SK-N-DZ (cell line): ENCODE measurements at places on chromosomes 5 and 9.
A peak's percentile ranks its signal among the peaks of the same experiment; 100 is the strongest.

GRCh38 chr9:121779381-121780117, 128.1 kb downstream of the DAB2IP start:
- no peak for DNase-seq

DNA sequence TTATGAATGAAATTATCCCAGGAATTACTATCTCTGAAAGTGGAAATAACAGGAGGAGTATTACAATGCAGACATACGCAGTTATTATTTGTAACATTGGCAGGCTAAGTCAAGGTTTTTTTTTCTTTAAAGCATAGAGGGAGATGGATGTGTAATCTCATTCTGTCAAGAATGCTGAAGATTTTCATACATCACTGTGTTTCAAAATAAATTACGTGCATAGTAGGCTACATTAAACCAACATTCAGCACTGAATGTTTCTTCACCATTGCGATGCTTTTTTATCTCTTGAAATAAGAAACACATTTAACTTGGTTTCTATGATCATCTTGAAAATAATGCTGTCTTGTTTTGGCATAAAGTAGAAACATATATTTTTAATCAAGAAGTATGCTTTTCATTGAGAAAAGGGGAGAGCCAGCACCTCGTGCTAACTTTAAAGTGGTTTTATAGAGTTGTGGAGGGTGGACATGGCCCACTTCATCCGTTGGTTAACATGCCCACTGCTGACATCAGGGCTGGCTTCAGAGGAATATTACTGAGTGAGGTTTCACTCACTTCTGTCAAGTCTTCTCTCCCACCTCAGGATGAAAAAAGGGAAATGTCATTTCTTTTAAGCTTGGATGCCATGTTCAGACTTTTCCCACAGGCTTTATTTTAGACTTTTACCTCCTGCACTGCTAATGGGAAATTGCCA, 203.6 kb upstream of the MEF2C start:
- no peak for DNase-seq

- DNase-seq: no peak
These were observed 431.9 kb downstream of the DMAC1 start for GRCh38 chr9:7367726-7368125.

DNA sequence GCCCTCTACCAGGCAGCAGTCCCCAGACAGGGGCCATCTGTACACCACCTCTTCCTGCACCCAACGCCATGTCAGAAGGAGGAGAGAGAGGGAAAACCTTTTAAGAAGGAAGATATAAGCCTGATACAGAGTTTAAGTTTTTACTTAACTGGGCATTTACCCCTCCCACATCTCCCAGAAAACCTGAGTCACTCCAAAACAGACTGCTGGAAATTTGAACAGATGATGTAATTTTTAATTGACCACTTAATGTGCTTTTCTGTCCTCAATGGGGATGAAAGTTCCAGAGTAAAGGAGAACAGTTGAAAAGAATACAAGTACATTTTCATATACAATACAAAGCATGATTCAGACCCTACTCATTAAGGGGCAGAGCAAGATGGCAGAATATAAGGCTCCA, 63.9 kb downstream of the TTC39B start:
- DNase-seq: no peak

GRCh38 chr5:90119531-90119971, 290.0 kb downstream of the CETN3 start:
- no peak for DNase-seq

- no peak for DNase-seq
These were observed 14.9 kb upstream of the COL27A1 start for GRCh38 chr9:114140401-114140800.

DNA sequence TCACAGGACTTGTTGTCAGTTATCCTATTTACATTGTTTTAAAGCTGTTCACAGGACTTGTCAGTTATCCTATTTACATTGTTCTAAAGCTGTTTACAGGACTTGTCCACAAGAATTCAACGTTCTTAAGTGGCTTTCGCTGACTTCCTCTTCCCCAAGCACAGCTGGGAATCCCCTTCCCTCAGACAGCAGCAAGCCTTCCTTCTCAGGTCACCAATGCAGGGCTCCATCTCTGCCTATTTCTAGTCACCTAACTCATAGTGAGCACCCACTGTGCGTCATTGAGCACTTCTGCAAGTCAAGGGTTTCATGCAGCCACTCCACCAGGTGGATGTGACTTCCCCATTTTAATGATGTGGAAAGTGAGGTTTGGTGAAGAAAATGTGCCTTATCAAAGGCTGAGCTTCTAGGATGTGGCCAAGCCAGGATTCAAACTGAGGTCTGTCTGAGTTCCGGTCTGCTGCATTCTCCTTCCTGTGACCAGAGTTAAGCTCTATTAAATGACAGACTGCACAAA, 109.8 kb upstream of the ZNF462 start:
- no peak for DNase-seq

DNA sequence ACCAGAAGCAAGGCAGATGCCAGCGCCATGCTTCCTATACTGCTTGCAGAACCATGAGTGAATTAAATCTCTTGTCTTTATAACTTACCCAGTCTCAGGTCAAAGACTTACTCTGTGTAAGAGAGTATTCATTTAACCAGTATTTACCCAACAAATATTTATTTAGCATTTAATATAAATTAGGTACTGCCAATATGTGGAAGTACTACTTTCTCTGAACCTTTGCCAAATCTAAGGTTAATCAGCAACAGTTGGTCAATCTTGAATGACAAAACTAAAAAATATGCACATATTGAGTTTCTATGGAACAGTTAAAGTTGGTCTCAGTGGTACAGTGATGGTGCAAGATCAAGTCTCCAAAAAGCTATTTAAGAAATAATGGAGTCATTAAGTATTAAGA, 155.9 kb upstream of the CCNG1 start:
- no peak for DNase-seq

GRCh38 chr5:181028032-181028819, 11.8 kb upstream of the BTNL9 start:
- DNase-seq: no peak

DNA sequence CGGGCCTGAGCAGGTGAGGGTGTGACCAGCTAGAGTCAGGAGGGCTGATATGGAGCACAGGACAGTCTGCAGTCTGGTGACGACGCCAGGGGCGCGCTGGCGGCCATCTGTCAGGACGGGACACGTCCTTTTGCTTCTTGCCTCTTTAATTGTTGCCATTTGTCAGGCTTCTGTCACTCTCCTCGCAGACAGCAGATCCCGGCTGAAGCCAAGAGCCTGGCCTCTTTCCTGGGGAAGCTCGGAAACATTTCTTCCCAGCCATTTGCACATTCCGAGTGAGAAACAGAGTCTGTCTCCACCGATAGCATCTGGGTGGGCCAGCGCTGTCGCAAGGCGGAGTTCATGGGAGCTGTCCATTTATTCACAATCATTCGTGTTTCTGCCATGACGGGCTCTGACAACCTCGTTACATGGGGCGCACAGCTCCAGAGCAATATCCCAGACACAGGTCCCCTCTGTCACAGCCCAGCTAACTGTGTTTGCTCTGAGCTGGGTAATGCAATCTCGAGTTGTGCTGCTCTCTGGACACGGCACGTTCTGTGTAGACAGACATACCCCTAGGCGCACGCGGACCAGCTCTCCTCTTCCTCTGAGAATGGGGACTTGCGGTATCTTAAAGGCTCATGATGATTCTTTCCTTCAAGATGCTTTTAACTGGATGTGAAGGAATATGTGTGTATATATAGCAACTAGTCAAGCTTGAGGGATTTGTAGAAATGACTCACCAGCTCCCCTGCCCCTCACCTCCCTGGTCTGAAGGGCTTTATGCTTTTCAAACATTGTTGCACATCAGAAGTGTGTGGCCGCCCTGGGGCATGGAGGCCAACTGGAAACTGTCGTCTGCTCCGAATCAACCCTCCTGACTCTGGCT, 105.3 kb upstream of the FCN2 start:
- no peak for DNase-seq

GRCh38 chr5:98497418-98497817, 276.0 kb upstream of the RGMB start:
- DNase-seq: no peak

GRCh38 chr9:106859957-106860720, 2.8 kb upstream of the ZNF462 start:
- peak; percentile 32 for DNase-seq

DNA sequence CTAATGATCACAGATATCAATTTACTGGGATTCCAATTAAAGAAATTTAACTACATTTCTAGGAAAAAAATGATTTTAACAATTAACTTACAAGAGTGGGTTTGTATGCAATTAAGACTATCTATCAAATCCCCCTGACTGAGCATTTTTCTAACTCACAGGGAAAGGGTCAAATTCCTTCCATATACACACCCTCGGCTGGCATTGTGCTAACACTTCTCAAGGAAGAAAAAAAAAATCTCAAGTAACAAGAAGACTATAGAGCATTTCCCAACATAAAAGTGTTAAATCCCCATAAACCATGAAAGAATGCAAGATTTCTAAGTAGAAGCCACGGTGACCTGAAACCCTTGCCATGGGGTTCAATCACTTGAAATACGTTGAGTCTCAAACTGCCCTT, 368.8 kb downstream of the GLIS3 start:
- DNase-seq: no peak

- peak; percentile 22 for DNase-seq
These were observed 11.3 kb upstream of the SPZ1 start for GRCh38 chr5:80308526-80308925.

DNA sequence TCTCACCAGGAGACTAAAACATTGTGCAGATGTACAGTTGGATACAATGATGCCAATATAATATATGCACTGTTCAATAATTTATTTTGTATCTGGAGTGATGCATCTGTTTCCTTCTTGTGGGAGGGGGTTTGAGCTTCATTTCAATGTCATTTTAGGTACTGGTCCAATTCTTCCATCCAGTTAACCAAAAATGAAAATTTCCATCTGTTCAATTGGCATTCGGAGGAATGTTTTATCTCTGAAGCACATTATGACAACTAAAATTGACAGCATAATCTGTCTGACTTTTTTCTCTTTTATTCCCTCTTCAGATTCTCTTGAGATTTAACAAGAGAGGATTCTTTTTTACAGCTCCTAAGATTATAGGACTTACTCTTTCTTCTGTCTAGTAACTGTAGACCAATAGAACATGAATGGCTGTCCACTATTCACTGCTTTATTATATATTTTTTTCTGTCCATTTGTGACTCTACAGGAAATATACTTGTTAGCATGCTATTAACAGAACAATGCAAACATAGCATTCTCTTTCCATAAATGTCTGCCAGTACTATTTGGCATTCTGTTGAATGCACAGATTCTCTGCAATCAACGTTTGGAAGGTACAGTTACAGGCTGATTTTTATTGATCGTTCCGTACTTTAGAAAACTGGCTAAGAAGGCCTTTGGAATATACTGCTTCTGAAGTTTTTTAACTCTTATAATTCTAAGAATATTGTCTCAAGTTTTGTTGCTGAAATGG, 57.8 kb downstream of the NDUFAF2 start:
- peak; percentile 49 for DNase-seq

DNA sequence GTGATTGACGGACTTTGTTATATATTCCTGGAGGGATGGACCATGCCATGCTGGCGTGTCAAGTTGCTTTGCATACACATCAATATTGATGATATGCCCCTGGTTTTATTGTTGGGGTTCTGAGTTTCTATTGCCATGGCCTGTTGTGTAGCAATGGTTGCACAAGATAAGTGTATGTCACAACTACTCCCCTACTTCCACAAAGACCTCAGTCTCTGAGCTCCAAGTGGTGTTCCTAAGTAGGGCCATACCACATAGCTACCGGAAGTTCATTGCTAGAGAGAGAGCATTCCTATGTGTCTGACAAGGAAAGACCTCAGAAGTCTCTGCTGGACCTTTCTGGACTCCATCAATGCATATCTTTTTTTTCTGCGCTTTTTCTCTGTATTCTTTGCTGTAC, 19.8 kb downstream of the TXNDC8 start:
- DNase-seq: no peak

DNA sequence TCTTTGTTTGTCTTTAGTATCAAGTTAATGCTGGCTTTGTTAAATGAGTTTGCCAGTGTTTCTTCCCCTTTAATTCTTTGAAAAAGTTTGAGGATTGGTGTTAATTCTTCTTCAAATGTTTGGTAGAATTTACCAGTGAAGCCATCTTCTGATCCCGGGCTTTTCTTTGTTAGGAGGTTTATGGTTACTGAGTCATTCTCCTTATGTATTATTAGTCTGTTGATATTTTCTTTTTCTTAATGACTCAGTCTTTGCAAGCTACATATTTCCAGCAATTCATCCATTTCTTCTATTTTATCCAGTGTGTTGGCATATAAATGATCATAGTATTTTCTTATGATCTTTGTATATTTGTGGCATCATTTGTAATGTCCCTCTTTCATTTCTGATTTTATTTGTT, 74.5 kb upstream of the SPINK5 start:
- no peak for DNase-seq

- no peak for DNase-seq
These were observed 269.0 kb upstream of the RGMB start for GRCh38 chr5:98504505-98504904.

DNA sequence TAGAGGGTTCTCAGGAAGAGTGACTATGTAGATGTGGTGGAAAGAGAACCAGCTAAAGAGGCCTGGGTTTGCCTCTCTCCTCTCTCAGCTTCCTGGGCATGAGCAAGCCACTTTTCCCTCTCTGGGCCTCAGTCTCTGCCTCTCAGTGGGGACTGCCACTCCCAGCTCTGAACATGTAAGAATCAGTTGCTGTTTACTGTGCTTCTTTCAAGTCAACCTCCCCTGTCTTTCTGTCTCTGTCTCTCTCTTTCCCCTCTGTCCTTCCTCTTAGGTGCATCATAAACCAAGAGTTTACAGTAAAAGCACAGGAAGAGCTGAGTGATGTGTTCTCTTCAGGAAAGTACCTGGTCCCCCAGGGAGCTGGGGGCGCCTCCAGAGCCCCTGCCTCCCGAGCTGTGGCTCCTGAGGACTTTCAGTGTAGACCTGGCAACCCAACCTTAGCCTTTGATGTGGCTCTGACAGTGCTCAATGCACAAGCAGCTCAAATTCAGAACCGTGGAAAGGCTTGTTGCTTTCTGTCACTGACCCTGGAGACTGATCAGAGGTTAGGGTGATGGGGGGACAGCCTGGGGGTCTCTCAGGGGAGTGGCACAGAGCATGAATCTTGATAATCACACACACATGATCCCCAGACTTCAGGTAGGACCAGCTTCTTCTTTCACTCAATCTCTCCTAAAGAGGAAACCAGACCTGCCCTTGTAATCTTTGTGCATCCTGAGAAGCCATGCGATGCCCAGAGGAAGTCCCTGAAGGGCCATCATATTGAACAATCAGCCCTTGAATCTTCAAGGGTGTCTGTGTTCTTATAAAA, 59.4 kb upstream of the TNFSF8 start:
- no peak for DNase-seq

DNA sequence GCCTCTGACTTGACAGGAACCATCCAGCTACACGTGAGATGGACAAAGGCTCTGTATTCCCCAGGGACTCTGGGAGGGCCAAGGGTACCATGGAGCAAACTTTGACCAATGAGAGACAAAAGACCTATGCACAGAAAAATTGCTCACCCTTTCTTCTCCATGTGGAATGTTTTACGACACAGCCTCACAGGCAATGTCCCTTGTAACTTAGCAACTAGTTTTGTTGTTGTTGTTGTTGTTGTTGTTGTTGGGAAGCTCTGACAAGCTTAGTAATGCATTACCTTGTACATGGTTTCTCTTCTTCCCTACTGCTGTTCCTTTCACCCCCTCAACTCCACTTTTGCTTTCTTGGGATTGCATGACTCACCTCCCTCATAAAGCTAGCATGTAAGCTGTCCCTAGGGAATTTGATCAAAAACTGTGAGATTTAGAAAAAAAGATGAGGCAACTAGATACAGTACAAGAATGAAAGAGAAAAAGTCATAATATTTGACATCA, 550.9 kb downstream of the RAB3C start:
- no peak for DNase-seq

- DNase-seq: peak; percentile 20
These were observed 353.4 kb upstream of the SLC30A5 start for GRCh38 chr5:68740226-68740910.

- DNase-seq: no peak
These were observed 14.9 kb upstream of the MACIR start for GRCh38 chr5:103243665-103244064.
